ENCODE measurements at places on chromosomes 6 and 20. TPM values are rescaled to one million over a fixed set of nuclear protein-coding genes. Genes with fewer than 3 reads are reported as not detected.

GRCh38 chr6:42454428-42454791 is 2.7 kb upstream of the TRERF1 start:
- no peaks in the 10 kb centered on the region for H3K36me3 ChIP-seq
- peaks cover 21% of the 10 kb centered on the region for H3K4me1 ChIP-seq
- DNase-seq, result no peak

Gene GPSM3
- 51.9 TPM for total RNA-seq

DNA sequence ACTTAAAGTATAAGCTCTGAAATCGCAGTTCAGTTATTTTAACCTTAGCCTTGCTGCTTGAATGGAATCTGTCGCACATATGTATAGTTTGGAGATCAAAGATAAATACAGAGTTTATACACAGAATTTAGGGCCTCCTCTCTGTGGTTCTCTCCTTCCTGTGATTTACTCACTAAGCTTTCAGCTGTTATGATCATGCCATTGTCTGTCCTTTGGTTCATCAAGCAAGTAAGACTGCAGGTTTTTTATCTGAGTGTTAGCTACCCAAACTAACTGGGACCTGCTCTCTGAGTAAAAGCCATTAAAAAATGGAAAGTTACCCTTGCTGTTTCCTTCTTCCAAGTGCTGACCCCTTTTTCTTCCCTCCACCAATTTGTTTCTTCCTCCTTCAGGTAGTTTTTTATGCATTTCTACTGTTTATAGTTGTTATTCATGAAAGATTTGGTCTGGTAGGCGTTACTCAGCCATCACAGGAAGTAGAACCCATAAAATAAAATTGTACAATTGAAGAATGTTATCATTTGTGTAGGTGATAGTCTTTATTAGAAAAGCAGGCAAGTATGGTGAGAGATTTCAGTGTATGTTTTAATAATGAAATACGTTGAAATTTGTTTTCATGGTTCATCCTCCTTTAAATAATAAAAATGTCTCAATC is 33.7 kb upstream of the SUMO4 start:
- H3K27me3 ChIP-seq, result no peaks in the 10 kb centered on the region
- no peak overlapping the region for H3K4me3 ChIP-seq
- DNase-seq, result no peak
- H3K36me3 ChIP-seq, result no peaks in the 10 kb centered on the region
- H3K4me1 ChIP-seq, result peaks cover 15% of the 10 kb centered on the region
- H3K27ac ChIP-seq, result no peak overlapping the region

Gene TSHZ2
- total RNA-seq, result 5.2 TPM

Gene TUBB2B
- total RNA-seq, result 0.46 TPM

- H3K27ac ChIP-seq, result no peak overlapping the region
- DNase-seq, result no peak
- no peaks in the 10 kb centered on the region for H3K36me3 ChIP-seq
- H3K27me3 ChIP-seq, result peaks cover 99% of the 10 kb centered on the region
- H3K4me3 ChIP-seq, result no peak overlapping the region
- no peaks in the 10 kb centered on the region for H3K4me1 ChIP-seq
These were observed 109.5 kb downstream of the TRIM27 start for GRCh38 chr6:28814032-28814976.

DNA sequence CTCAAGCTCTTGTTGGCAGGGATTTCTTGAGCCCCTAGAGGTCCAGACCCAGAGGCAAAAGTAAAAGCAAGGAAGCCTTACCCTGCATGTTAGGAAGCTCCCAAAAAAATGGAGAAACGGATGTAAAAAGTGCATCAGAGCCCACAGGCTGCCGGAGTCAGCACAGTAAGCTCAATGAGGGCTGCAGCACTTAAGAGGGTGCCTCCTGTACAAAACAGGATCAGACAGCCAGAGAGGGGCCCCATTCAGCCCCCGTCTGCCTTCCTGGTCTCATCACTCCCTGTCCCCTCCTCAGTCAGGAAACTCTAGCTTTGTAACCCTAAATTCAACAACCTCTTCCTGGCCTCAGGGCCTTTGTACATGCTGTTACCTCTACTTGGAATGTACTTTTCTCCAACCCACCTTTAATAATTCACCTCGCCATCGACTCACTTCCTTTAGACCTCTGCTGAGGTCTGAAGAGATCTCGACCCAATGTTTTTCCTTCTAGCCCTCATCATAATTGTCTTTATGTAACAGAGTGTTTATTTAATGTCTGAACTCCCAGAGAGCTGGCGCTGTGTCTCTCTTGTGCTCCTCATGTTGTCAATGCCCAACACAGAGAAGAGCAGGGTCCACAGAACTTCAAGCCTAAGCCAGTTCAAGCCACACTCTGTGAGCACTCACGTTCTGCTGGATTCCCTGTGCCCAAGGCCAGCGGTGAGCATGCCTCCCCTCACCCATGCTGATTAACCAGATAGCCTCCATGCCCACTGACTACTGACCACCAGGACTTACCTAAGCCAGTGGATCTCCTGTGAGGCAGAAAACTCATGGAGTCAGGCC is 2.8 kb upstream of the PLCG1 start:
- no peak overlapping the region for H3K27ac ChIP-seq
- DNase-seq, result peak; percentile 16
- peaks cover 17% of the 10 kb centered on the region for H3K4me1 ChIP-seq
- no peaks in the 10 kb centered on the region for H3K27me3 ChIP-seq
- H3K36me3 ChIP-seq, result no peaks in the 10 kb centered on the region
- H3K4me3 ChIP-seq, result no peak overlapping the region

DNA sequence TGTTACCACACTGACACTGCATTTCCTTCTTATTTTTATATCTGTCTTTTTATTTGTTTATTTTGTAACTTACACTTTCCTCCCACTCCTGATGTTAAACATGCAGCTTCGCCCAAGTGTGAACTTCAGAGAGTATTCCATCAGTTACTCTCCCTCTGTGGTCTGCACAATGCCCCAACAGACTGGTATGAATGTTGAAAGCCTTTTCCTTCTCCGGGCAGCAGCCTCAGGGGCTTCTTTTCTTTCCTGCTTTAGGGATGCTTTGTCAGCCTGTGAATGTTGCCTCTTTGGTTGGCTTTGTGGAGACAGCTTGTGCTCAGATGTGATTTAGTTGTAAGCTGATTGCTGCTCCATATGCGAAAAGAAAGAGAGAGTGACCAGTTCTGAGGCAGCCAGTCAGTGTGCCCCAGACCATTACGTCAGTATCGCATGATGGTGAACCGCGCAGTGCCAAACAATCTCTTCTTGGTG is 44.0 kb downstream of the SMPDL3A start:
- no peaks in the 10 kb centered on the region for H3K36me3 ChIP-seq
- H3K4me3 ChIP-seq, result no peak overlapping the region
- no peak overlapping the region for H3K27ac ChIP-seq
- no peak for DNase-seq
- no peaks in the 10 kb centered on the region for H3K27me3 ChIP-seq

DNA sequence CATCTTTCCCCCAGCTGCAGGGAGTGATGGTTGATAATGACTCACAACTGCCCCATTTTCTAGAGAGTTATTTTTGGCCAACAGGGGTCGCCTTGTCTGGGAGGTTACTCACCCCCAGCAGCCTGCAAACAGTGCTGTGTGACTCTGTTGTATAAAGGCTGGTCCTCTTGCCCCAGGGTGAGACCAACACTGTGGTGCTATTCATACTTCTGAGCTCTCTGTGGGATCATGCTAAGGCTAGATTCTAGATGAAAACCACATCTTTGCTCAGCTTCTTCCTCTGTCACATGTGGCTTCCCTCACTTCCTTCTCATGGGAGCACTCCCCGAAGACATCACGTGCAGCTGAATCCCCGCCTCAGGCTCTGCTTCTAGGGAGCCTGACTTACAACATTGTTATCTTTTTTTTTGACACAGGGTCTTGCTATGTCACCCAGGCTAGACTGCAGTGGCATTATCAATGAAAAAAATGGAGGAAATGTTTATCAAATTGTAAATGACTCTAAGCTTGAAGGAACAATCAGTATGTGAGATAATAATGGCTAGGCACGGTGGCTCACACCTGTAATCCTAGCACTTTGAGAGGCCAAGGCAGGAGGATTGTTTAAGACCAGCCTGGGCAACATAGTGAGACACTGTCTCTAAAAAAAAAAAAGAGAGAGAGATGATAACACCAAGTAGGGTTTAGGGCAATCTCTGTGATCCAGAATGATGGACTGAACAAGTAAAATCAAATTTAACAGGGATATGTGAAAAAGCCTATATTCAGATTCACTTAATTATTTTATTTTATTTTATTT is 55.7 kb upstream of the SLC23A2 start:
- peak; percentile 71 for DNase-seq
- no peaks in the 10 kb centered on the region for H3K27me3 ChIP-seq
- H3K36me3 ChIP-seq, result no peaks in the 10 kb centered on the region
